Stimulated activated CD4-positive, alpha-beta T cell treated with anti-CD3 and anti-CD28 coated beads, Interleukin-4, amount 100 ng/mL, for 4 hours (primary cell): ENCODE measurements at places on chromosomes 5 and 9.

DNA sequence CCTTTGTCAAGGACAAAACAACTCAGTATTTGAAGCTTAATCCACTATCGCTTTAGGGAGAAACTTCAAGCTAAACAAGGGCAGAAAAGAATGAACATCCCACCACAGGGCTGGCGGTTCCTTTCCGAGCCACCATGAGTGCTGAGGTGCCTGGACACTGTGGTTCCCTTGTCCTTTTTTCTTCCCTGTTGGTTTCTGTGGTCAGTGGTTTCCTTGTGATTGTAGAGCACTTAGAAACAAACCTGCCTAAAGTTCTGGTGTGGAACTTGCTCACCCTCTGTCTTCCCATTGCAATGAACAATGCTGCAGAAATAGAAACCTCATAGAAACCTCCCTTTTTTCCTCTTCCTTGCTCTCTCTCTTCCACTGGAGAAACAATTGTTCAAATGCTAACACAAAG is 79.3 kb upstream of the TBC1D2 start:
- DNase-seq: no peak

DNA sequence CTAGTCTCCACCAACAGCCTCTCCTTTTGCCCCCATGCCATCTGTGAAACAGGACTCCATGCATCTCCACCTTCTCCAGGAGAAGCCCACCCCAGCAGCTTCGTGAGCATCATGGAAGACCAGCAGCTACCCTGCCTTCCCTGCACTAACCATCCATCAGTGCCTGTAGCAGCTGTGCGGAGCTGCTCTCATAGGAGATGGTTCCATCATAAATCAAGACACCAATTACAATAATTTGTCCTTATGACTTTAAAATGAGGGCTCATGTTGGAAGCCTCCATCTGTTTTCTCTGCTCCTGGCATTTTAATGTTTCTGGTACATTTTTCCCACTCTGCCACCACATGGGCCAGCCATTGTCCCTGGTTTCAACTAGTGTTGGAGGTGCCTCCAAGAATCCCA is 69.9 kb downstream of the FGF1 start:
- no peak for DNase-seq

GRCh38 chr5:43486353-43486752 is 2.7 kb upstream of the TMEM267 start:
- no peak for DNase-seq

GRCh38 chr9:91899219-91899563 is 50.8 kb downstream of the ROR2 start:
- no peak for DNase-seq

DNA sequence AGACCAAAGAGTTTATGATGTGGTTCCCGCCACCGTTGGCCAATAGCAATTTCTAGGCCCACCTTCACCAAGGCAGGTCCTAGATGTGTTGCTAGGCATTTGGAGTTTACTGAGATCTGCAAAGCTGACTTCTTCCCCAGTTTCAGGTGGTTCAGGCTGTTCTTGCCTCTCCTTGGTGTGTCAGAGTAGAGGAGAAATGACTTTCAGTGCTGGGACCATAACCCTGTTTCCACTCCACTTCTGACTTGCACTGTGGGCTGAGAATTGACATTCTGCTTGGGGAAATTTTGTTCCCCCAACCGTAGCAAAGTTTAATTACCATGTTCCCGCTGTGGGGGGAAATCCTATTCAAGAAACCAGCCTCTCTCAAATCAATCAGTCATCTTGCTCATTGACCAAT is 128.0 kb upstream of the GABRP start:
- DNase-seq: no peak

DNA sequence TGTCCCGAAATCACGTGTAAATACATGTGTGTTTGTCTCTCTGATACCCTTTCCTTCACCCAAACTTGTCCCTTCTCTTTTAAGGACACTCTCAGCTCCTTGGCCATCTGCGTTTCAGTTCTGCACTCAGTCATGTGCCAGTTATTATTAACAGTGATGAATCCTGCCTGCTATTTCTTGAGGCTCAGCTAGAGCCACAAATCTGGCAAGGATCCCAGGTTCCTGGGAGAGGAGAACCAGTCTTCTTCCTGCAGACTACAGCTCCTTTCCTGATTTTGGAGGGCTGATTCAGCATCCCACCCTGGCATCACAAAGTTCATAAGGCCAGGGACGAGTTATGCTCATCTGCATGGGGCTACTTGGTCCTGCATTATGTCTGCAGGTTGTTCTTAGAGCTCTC is 5.6 kb downstream of the MAMDC2 start:
- no peak for DNase-seq

GRCh38 chr9:13139641-13140171 is 139.8 kb downstream of the MPDZ start:
- no peak for DNase-seq

GRCh38 chr9:125003332-125003731 is 62.4 kb upstream of the GOLGA1 start:
- DNase-seq: no peak

DNA sequence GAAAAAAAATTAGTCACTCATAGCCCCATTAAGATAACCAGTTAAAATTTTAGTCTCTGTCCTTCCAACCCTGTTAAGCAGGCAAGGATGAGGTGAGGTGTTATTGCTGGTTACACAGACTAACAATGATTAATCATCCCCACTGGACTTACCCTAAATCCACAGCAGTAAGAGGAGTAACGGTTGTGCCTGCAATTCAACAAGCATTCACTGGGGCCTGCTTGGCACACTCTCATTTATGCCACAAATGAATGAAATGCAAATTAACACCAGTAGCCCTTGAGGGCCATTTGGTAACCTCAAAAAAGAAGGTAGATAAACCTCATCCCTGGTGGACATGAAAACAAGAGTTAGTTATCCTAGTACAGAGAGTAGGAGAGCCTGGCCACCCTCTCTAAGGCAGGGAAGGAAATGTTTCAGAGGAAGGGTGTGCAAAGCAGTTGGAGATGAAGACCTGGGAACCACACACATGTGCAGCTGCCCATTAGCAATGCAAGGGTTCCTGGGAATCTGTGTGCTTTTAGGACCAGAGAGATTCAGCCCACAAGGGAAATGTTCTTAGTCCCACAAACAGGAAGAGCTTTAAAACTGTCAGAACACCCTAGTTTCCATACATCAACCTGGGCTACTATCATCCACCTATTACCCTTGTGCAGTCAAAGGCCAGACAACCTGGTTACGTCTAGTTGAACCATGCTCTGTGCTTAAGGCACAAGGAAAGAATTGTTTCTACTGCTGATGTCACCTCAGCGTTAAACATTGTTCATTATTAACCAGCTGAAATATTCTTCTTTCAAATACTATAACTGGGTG is 7.7 kb downstream of the LHFPL2 start:
- DNase-seq: no peak

GRCh38 chr9:2630158-2630557 is 8.6 kb downstream of the VLDLR start:
- no peak for DNase-seq

DNA sequence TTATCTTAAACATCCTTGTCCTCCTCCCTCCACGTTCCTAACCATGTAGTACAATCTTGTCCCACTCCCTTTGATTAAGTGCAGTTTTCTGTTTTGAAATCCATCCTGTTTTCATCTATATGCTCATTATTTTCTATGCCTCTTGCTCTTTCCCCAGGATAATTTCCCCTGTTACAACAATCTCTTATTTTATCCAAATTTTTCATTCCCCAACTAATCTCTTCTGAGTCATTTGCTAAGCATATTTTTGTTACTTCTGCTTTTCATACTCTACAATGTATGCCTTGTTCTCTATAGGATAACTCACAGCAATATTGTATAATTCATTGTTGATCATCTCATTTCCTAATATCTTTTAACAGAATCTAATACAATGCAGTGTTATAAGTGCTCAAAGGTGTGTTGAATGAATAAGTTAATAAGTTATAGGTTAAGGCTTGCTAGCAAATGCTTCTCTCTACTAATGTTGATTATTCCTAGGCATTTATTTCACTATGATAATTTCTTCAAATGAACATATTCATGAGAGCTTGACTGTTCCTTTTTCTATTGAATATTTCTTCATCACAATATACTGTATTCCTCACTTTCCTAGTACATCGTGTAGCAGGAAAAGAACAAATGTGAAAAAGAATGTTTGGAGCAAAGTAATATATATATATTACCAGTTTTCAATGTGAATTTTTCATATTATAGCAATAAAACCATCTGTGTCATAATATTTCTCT is 1.5 kb downstream of the OMD start:
- no peak for DNase-seq

DNA sequence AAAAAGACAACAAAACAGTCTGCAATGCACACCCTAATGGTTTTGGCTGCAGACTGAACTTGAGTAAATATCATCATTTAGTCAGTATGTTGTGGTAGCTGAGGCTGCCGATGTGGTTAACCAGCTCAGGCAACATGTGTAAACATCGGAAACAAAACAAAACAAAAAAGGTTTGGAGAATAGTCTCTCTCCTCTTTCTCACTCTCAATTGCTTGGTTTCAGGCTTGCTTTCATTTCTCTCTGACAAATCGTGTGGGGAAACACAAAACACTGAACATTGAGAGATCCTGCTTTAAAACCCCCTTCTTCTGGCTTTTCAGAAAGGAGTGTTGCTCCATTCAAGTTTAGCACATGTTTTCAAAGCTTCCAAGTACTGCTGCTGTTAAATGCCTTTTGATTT is 453.3 kb downstream of the BNC2 start:
- DNase-seq: no peak

DNA sequence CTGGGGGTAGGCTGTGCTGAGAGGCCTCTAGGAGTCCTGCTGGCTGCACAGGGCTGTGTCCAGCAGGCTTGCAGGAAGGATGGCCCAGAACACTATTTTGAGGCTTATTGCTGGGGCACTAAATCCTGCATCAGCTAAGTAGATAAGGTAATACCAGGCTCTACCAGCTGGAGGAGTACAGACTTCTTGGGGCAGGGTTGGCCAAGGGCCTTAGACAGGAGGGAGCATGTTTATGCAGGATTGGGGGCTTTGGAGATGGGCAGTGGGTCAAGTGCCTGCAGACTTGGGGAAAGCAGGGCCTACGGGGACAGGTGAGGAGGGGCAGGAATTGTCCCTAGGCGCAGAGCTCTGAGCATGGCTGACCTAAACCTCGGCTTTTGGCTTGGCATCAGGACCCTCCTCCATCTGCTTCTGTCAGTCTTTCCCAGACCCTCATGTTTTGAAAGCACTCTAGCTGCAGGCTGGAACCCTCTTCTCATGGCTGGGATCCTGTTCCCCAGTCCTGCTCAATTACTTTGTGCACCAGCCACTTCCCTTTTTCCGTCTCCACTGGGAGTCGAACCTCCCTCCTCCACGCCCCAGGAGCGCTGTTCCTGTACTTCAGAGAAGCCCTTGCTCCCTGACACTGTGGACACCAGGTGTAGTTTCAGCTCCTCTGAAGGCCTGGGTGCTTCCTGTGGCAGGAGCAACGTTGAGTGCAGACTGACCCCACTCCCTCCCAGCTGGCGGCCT is 61.0 kb upstream of the SPTLC1 start:
- DNase-seq: no peak

DNA sequence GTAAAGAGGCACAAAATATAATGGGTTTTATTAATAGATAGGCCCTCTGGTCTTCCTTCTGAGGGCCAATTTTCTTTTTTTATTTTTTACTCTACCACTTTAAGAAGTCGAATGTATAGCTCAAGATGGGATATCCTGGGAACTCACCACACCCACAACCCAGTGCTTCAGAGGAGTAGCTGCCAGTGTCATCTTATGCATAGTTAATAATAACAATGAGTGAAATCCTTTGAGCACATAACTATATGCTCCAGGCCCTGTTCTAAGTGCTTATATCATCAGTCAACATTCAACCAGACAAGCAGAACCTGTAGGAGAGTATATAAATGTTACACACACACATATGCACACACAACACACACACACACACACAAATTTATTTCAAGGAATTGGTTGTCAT is 150.3 kb upstream of the ACTBL2 start:
- DNase-seq: no peak

- no peak for DNase-seq
Observed at GRCh38 chr5:156534906-156535485, 208.0 kb downstream of the SGCD start.

DNA sequence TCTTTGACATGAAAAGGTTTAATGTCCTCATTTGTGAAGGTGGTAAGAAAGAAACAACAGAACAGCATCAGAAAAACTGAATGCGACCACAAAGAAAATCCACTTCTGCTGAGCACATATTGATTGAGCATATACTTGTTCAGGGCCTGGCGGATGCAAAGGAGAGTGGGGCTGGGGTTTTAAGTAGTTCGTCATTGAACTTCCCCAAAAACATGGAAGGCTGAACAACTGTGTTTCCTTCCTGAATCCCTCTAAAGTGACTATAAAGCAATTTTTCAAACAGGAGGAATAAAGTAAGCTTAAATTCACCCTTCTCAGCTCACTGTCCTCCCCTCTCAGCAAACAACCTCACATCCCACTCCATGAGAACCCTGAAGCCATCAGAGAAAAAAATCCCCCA is 262.9 kb downstream of the AGTPBP1 start:
- DNase-seq: no peak

DNA sequence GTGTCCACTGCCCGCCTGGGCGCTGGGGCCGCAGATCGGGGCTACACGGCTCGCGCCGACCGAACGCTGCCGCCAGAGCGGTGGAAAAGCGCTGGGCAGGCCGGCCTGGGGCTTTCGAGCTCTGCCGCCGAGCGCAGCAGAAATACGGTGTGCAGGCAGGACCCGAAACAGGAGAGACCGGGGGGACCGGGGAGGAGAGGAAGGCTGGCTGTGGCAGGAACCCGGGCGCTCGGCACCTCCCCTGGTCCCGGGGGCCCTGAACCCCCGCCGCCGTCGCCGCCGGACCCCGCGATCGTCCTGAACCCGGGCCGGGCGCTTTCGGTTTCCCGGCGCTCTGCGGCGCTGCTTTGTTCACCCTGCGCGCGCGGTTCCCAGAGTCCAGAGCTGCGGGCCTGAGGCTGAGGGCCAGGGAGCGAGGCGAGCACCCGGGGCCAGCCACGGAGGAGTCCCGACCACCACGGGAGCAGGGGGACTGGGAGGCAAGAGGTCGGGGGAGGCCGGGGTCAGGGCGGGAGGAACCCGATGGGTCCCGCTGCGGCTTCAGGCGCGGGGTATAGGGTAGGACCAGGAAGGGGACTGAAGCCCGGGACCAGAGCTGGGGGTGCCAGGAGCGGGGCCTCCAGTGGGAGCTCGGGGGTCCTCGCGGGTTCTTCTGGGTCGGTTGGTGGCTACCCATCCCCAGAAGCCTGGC is 12.0 kb downstream of the IRX2 start:
- no peak for DNase-seq

GRCh38 chr5:126172812-126173211 is 250.4 kb upstream of the GRAMD2B start:
- DNase-seq: no peak

DNA sequence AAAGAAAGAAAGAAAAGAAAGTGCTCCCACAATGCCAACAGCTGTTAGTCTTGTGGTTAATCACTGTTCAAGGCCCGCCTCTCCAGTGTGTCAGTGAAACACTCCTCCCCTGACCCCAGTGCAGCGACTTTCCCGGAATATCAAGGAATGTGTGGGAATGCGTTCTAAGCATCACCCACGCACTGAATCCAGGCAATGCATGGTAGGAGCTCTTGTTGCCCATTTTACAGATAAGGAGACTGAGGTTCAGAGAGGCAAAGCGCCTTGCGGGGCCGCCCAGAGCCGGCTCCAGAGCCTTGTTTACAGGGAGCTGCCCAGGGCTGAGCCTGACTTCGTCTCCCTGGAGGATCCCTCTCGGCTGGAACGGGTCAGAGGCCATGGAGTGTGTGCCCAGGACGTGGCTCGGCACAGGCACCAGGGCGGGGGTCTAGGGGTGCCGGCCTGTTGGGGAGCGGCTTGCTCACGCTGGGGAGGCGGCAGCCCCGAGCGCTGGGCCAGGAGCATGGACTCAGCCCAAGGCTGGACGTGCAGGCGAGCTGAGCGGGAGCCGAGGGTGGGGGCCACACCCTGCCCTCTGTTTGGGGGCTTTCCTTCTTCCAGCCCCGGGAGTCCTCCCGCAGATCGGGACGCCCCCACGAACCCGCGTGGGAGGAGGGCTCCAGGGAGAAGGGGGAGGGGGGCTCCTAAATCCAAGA is 823 bp downstream of the ST6GALNAC6 start:
- DNase-seq: no peak
